H1 (cell line): ENCODE measurements at places on chromosomes 16 and 17.

- no peak for DNase-seq
Measured at GRCh38 chr16:57016831-57017230, 27.5 kb downstream of the NLRC5 start.

GRCh38 chr17:42889809-42890208, 10.8 kb upstream of the G6PC1 start:
- DNase-seq: no peak

GRCh38 chr16:85680352-85680944, 8.3 kb downstream of the GINS2 start:
- no peak for DNase-seq

- DNase-seq: no peak
Measured at GRCh38 chr17:21162394-21162775, 35.6 kb downstream of the DHRS7B start.

GRCh38 chr16:89712274-89712781, 8.4 kb downstream of the VPS9D1 start:
- DNase-seq: no peak

- DNase-seq: no peak
Measured at GRCh38 chr17:79046916-79047280, 22.9 kb downstream of the C1QTNF1 start.

DNA sequence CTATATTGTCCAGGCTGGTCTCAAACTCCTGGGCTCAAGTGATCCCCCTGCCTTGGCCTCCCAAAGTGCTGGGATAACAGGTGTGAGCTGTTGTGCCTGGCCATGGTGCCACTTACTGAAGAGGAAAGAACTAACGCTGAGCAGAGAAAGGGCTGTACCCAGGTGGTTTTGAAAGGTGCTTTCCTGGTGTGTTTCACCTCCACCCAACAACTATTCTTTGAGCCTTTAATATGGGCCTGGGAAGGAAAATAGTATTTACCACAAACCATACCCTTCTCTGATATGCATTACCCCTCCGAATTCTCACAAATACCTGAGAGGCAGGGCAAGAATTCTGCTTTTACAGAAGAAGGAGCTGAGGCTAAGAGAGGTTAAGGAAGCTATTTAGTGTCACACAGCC, 24.8 kb downstream of the KPNA2 start:
- DNase-seq: no peak
